Activated T-cell treated with anti-CD3 and anti-CD28 coated beads, Interleukin-2, amount 50 U/mL, for 72 hours (primary cell): ENCODE measurements at places on chromosomes 2 and 18. TPM values are rescaled to one million over a fixed set of nuclear protein-coding genes. Genes with fewer than 3 reads are reported as not detected.

Gene TUBA3E
- not detected for total RNA-seq

Gene LYPD6
- not detected for total RNA-seq

Gene IL1RL2
- 1.4 TPM for total RNA-seq

Gene IL1RL1
- total RNA-seq = 2.2 TPM

Gene GNAL
- total RNA-seq = 1.6 TPM

GRCh38 chr18:13437796-13438506 lies 219.4 kb downstream of the LDLRAD4 start:
- H3K36me3 ChIP-seq = no peaks in the 10 kb centered on the region
- peaks cover 56% of the 10 kb centered on the region for H3K4me1 ChIP-seq

- peak overlapping the region; percentile 64 for H3K27ac ChIP-seq
- peak overlapping the region; percentile 86 for H3K4me3 ChIP-seq
- H3K27me3 ChIP-seq = no peaks in the 10 kb centered on the region
- peaks cover 43% of the 10 kb centered on the region for H3K4me1 ChIP-seq
- H3K36me3 ChIP-seq = peaks cover 6% of the 10 kb centered on the region
- no peak for DNase-seq
Measured at GRCh38 chr2:95122197-95122551, 566 bp upstream of the MRPS5 start.

DNA sequence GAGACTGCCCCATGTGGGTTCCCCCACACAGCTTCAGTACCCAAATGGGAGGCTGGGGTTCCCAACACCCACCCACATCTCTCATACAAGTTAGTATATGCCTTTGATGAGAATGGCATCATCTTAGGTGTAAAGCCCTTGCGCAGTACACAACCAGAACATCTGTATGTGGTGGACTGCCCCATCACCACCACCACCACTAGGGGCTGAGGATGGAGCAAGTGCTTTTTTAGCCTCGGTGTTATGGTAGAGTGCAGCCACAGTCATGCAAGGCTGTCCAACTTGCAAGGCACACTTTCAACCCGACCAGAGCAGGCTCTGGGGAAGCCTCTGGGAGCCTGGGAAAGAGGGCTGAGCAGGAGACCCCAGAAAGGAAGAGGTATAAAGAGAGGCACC lies 241.2 kb downstream of the TFCP2L1 start:
- H3K27me3 ChIP-seq = peaks cover 7% of the 10 kb centered on the region
- no peak overlapping the region for H3K4me3 ChIP-seq
- H3K4me1 ChIP-seq = no peaks in the 10 kb centered on the region
- no peak for DNase-seq

- no peak overlapping the region for H3K4me3 ChIP-seq
- H3K36me3 ChIP-seq = peaks cover 1% of the 10 kb centered on the region
- no peak overlapping the region for H3K27ac ChIP-seq
- no peaks in the 10 kb centered on the region for H3K27me3 ChIP-seq
- no peak for DNase-seq
Measured at GRCh38 chr2:8567469-8568260, 114.2 kb upstream of the ID2 start.

DNA sequence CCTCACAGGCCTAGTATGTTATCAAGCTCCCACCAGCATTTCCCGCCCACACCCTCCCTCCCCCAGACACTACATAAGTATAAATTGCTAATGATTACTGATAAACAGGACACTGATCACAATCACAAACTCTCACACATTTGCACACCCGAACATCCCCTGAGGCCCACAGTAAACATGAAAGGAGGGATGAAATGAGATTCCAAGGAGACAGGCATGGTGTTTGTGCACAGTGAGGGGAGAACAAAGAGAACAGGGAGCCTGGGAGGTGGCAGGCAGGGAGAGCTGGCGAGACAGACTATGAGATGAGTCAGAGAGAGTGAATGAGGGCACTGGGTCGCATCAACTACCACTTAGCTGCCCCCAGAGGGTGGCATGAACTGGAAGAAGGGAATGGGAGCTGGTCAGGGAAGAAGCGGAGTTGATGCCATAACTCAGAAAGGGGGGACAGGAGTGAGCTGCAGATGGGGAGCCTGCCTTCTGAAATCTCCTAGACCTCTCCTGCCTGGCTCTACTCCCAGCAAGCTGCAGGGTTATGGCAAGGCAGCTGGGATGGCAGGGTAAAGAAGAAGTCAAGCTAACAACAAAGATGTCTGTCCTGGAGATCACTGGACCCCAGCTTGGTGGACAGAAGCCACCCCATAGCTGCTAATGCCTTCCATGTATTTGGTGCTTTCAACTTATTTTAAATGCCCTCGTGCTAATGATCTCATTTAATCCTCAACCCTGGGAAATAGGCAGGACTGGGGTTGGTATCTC lies 5.1 kb downstream of the KIF3C start:
- no peaks in the 10 kb centered on the region for H3K36me3 ChIP-seq
- DNase-seq = no peak
- no peak overlapping the region for H3K27ac ChIP-seq
- H3K4me3 ChIP-seq = no peak overlapping the region
- H3K27me3 ChIP-seq = no peaks in the 10 kb centered on the region

- no peak overlapping the region for H3K4me3 ChIP-seq
- no peak overlapping the region for H3K27ac ChIP-seq
- DNase-seq = no peak
- peaks cover 7% of the 10 kb centered on the region for H3K36me3 ChIP-seq
Measured at GRCh38 chr2:112530728-112531127, 11.5 kb upstream of the POLR1B start.

GRCh38 chr2:88599527-88599926 lies 27.7 kb downstream of the EIF2AK3 start:
- H3K27me3 ChIP-seq = no peaks in the 10 kb centered on the region
- H3K4me1 ChIP-seq = peaks cover 18% of the 10 kb centered on the region
- peak overlapping the region; percentile 20 for H3K27ac ChIP-seq
- H3K36me3 ChIP-seq = no peaks in the 10 kb centered on the region

GRCh38 chr2:112731479-112731878 lies 10.7 kb downstream of the NT5DC4 start:
- DNase-seq = no peak
- H3K36me3 ChIP-seq = no peaks in the 10 kb centered on the region
- no peak overlapping the region for H3K4me3 ChIP-seq
- peak overlapping the region; percentile 40 for H3K27ac ChIP-seq

GRCh38 chr18:23529604-23530003 lies 26.3 kb downstream of the RMC1 start:
- H3K27ac ChIP-seq = peak overlapping the region; percentile 71
- H3K27me3 ChIP-seq = no peaks in the 10 kb centered on the region
- DNase-seq = no peak
- H3K4me1 ChIP-seq = peaks cover 12% of the 10 kb centered on the region

DNA sequence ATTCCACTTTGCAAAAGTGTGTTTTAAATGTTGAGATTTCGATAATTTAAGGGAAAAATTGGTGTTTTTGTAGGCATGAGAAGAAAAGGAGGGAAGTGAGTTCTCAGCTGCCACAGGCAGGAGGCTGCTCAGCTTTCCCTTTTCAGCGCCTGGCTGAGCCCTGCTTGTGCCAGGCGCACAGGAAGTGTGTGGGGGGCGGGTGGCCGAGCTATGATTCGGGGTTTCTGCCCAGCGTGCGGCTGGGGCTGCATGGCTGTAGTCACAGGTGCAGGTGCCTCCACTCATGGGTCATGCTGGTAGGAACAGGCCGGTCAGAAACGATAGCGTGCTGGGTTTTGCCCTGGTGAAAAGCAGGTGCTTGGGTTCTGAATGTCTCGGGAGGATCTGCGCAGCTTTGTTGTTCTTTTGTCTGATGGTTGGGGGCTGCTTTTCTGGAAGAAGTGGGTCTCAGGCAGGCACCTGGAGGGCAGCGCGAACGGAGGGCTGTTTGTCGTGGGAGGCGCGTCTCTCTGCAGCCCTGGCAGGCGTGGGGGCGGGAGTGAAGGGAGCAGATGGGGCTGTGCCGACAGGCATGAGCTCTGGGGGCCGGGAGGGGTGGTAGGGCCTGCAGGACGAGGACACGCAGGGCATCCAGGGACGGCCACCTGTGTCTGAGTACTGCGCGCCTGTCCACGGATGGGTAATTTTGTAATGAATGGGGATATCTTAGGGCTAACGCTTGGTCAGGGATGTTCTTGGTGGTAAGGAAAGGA lies 2.1 kb downstream of the KCNG2 start:
- H3K4me3 ChIP-seq = peak overlapping the region; percentile 11
- peaks cover 2% of the 10 kb centered on the region for H3K36me3 ChIP-seq
- no peak overlapping the region for H3K27ac ChIP-seq
- H3K27me3 ChIP-seq = peaks cover 39% of the 10 kb centered on the region

DNA sequence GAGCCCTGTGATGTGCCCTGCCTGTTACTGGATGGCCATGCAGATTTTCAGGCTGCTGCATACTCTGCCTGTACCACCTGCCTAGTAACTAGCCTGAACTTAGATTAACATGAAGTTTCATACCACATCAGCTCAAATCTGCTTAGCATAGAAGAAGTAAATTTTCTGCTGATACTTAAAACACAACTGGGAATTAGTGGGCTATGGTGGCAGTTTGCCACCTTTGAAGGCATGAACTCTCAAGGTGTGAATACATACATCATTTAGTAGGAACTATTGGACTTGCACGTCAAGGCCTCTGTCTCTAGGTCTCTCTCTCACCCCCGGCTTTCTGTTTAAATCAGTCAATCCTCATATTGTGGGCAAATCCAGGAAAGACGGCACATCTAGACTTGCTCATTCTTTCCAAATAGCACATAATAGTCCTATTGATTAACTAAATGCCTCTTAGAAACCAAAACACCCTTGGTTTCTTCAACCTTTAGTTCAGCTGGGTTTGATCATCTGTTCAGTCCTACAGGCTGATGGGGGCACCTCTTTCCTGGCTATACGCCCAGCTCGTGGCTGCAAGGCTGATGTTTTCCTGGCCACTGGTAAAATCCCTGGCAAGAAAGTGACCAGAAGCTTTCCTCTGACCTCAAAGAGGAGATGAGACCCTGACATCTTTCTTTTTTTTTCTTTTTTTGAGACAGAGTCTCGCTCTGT lies 58.4 kb downstream of the ALPK2 start:
- H3K4me1 ChIP-seq = peaks cover 18% of the 10 kb centered on the region
- DNase-seq = no peak
- H3K27ac ChIP-seq = no peak overlapping the region
- no peak overlapping the region for H3K4me3 ChIP-seq
- no peaks in the 10 kb centered on the region for H3K36me3 ChIP-seq
- peaks cover 6% of the 10 kb centered on the region for H3K27me3 ChIP-seq

- no peak overlapping the region for H3K4me3 ChIP-seq
- no peak overlapping the region for H3K27ac ChIP-seq
- H3K36me3 ChIP-seq = no peaks in the 10 kb centered on the region
- H3K27me3 ChIP-seq = no peaks in the 10 kb centered on the region
Measured at GRCh38 chr2:12737738-12738485, 21.2 kb downstream of the TRIB2 start.

DNA sequence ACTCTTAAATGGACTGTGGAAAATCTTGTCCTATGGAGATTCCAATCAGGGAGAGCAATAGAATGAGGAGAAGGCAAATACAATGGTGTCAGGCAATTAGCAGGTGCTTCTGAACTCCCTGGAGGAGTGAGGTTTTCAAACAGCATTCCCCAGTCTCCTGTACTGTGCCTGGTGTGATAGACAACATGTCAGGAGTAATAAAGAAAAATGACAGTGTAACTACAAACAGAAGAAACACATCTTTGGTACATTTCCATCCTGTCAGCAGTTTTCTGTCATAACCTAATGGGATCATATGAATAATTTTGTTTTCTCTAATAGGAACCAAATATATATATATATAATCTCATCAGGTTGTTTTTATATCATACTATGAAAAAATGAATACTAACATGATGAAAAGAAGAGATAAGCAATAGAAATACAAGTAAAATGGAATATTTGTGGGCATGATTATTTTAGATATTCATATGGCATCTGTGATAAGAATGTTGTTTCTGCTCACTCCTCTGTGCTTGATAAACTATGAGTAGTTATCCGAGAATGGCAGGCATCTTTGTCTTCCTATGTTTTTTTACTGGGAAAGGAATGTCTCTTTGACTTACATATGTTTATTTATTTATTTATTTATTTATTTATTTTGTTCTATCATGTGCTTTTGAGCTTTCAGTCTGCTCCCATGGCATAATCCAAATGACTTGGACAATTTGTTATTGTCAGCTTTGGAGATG lies 441.7 kb downstream of the TXNL1 start:
- H3K4me1 ChIP-seq = no peaks in the 10 kb centered on the region
- H3K4me3 ChIP-seq = no peak overlapping the region
- no peak overlapping the region for H3K27ac ChIP-seq
- no peaks in the 10 kb centered on the region for H3K36me3 ChIP-seq
- H3K27me3 ChIP-seq = no peaks in the 10 kb centered on the region

- H3K36me3 ChIP-seq = peaks cover 2% of the 10 kb centered on the region
- no peak for DNase-seq
- H3K27ac ChIP-seq = no peak overlapping the region
- no peaks in the 10 kb centered on the region for H3K4me1 ChIP-seq
- no peak overlapping the region for H3K4me3 ChIP-seq
- H3K27me3 ChIP-seq = no peaks in the 10 kb centered on the region
Measured at GRCh38 chr2:217804338-217804737, 198.5 kb downstream of the TNS1 start.

DNA sequence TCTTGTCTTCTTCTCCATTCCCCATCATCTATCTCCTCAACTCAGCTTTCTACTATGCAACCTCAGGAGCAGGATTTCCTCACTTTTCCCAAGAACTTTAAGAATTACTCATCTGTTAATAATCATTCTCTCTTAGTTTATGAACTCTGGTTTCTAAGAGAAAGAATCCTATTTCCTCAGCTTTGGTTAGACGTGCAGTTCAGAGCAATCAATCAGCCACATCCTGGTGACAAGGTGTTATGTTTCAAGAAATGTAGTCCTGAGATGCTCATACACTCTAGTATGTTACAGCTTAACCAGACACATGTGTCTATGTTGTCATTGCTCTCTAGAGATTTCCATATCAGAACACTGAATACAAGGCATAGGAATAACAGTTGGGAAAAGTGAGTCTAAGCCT lies 277.9 kb downstream of the MBD2 start:
- no peak for DNase-seq
- no peak overlapping the region for H3K27ac ChIP-seq
- H3K4me3 ChIP-seq = no peak overlapping the region

DNA sequence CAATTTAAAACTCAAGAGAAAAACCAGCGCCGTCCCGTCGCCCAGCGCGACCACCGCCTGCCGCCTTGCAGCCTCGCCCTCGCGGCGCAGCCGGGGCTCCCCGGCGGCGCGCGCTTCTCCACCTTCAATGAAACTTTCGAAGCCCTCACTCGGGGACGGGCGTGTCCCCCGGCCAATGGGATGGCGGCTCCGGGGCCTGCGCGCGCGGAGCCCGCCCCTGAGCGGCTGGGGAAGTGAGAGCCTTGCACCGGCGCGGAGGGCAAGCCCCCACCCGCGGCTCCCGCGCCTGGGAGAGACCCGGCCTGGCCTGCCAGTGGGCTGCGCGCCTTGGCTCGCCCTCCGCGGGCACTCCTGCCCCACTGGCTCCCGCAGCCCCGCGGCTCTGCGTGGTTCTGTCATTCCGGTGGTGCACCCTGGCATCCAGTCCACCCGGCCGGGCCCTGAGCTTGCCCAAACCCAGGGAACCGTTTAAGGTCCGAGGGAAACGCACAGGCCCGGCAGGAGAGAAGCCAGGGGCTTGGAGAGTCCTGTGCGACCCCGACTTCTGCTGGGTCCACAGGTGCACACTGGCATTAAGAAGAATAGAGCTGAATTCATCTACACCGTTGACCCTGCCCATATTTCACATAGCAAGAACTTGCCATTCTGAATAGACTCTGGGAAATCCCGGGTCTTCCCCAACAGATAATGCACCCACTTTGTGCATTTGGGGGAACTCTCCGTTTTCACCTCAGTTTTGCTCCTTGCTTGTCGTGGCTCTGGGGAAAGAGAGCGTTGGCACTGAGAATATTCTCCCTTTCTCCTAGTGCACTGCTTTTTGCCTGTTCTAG lies at the start of gene PIEZO2:
Gene PIEZO2 (minus strand): TSS at position 129 of the 830 bp plus-strand sequence. CDS start 981 bp downstream, outside the sequence.
- no peak within 1 kb of the TSS for H3K4me3 ChIP-seq
- no peak within 1 kb of the TSS for H3K27ac ChIP-seq
- no peak for DNase-seq
- no peaks in the 10 kb centered on the region for H3K36me3 ChIP-seq

GRCh38 chr2:26711457-26712161 lies 19.1 kb downstream of the KCNK3 start:
- no peak overlapping the region for H3K4me3 ChIP-seq
- H3K27ac ChIP-seq = no peak overlapping the region
- H3K27me3 ChIP-seq = no peaks in the 10 kb centered on the region
- H3K4me1 ChIP-seq = no peaks in the 10 kb centered on the region
